Chondrocyte (in vitro differentiated cells): ENCODE measurements at places on chromosomes 13 and 19. TPM values are rescaled to one million over a fixed set of nuclear protein-coding genes. Genes with fewer than 3 reads are reported as not detected.

The TSSK6 gene
- 1.3 to 1.8 TPM (median 1.4 TPM) in 3 replicates for total RNA-seq

The TJP3 gene
- not detected in 3 replicates for total RNA-seq

The CATSPERD gene
- total RNA-seq = not detected in 3 replicates

The MRPL54 gene
- 41.6 to 52.4 TPM (median 42.9 TPM) in 3 replicates for total RNA-seq

The SPHK2 gene
- total RNA-seq = 18.6 to 26.5 TPM (median 20.7 TPM) in 3 replicates

The SLAIN1 gene
- total RNA-seq = 0.31 to 0.82 TPM (median 0.69 TPM) in 3 replicates

The ADGRE3 gene
- total RNA-seq = not detected in 3 replicates

The RASGRP4 gene
- not detected in 3 replicates for total RNA-seq

The CEACAM16 gene
- total RNA-seq = not detected in 3 replicates

The CKM gene
- total RNA-seq = not detected in 3 replicates

The FPR3 gene
- not detected in 3 replicates for total RNA-seq

The COMP gene
- total RNA-seq = 10.6 to 17.2 TPM (median 14.5 TPM) in 3 replicates

The C19orf33 gene
- total RNA-seq = 2.0 to 5.2 TPM (median 2.0 TPM) in 3 replicates

The NXNL1 gene
- not detected in 3 replicates for total RNA-seq

The APLP1 gene
- 31.7 to 76.4 TPM (median 66.8 TPM) in 3 replicates for total RNA-seq

The VSTM1 gene
- total RNA-seq = not detected in 3 replicates

The ACTL9 gene
- not detected in 3 replicates for total RNA-seq

The ZNF181 gene
- 8.1 to 8.8 TPM (median 8.7 TPM) in 3 replicates for total RNA-seq

The OR10H1 gene
- not detected in 3 replicates for total RNA-seq

The LRRC4B gene
- total RNA-seq = 0.31 to 1.2 TPM (median 0.52 TPM) in 3 replicates

The THAP8 gene
- 6.6 to 10.2 TPM (median 8.9 TPM) in 3 replicates for total RNA-seq

The NLRP7 gene
- not detected in 3 replicates for total RNA-seq

The ZNF587 gene
- total RNA-seq = 27.1 to 39.9 TPM (median 30.8 TPM) in 3 replicates

The HSPH1 gene
- 67.5 to 111 TPM (median 69.4 TPM) in 3 replicates for total RNA-seq

The ANKRD27 gene
- 23.6 to 26.8 TPM (median 23.9 TPM) in 3 replicates for total RNA-seq

The KIR2DL1 gene
- total RNA-seq = not detected in 3 replicates

The REXO1 gene
- 22.2 to 24.9 TPM (median 24.9 TPM) in 3 replicates for total RNA-seq

The CYP4F11 gene
- not detected in 3 replicates for total RNA-seq

The ZNF556 gene
- total RNA-seq = not detected in 3 replicates

The S1PR2 gene
- total RNA-seq = 4.7 to 13.4 TPM (median 12.0 TPM) in 3 replicates

The ZNF540 gene
- total RNA-seq = 1.3 to 3.2 TPM (median 1.4 TPM) in 3 replicates

The PLIN4 gene
- total RNA-seq = 0.05 TPM in 2 of 3 replicates, not detected in the other
